Aortic smooth muscle cell (primary cell): ENCODE measurements at places on chromosomes 2 and 18. TPM values are rescaled to one million over a fixed set of nuclear protein-coding genes. Genes with fewer than 3 reads are reported as not detected.

The LIPG gene
- total RNA-seq, result 0.40 and 2.4 TPM in 2 replicates

The CAPN13 gene
- not detected in 2 replicates for total RNA-seq

The ERFE gene
- total RNA-seq, result 0.92 and 0.99 TPM in 2 replicates

The ZSWIM2 gene
- total RNA-seq, result not detected in 2 replicates

The PRSS56 gene
- not detected in 2 replicates for total RNA-seq
